GM12892 (cell line): ENCODE measurements at places on chromosomes 11 and 22.

DNA sequence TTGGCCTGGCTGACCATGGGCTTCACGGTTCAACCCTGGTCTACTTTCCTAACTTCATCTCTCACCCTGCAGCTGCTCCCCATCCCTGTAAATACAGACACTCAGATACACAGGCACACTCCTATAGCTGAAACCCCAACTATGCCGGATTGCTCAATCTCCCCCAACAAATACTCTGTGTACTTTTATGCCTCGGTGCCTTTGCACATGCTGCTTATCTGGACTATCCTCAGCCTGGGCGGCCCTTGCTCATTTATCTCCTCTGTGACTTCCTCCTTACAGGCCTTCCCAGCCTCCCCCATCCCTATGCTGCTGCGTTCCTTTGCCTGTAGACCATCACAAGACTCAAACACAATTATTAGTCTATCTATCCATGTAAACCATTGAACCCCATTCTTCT is 76.6 kb downstream of the PKNOX2 start:
- no peak for DNase-seq

GRCh38 chr11:13013054-13013488 is 4.0 kb downstream of the RASSF10 start:
- DNase-seq, result no peak

- DNase-seq, result no peak
Measured at GRCh38 chr22:32079130-32080089, 36.3 kb downstream of the SLC5A1 start.

DNA sequence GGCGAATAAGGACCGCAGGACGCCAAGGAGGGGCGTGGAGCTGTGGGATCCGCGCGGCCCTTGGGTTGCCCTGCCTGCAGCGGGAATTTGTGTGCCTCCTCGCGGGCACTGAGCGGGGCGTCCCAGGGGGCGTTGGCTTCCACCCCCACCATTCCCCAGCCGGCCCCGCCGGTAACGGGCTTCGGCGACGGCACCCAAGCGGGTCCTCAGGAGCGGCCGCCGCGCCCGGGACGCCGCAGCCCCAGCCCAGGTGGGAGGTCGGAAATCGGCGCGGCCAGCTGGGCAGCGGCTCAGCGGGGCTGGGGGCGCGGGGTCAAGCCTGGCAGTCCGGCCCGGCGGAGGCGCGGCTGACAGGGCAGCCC is 320 bp downstream of the CLTCL1 start:
- no peak for DNase-seq

DNA sequence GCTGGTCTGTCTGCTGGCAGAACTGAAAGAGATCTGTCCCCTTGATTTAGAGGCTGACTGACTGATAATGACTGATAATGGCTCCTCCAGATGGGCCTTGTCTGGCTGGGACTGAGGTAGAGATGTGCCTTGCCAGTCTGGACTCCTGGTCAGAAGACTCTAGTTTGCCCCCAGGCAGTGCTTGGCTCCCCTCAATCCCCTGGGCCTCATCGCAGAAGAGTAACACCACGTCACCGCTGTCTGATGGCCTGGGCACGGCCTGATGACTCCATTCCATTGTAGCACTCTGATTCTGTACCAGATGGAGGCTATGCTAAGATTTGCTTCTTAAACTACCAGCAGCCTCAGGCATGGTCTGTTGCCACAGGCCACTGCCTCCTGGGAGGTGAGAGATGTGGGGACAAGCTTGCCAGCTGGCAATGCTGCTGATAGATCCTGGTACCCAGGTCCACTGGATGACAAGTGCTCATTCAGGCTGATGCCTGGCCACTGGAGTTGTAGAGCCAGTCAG is 19.1 kb downstream of the CYB5R2 start:
- no peak for DNase-seq

DNA sequence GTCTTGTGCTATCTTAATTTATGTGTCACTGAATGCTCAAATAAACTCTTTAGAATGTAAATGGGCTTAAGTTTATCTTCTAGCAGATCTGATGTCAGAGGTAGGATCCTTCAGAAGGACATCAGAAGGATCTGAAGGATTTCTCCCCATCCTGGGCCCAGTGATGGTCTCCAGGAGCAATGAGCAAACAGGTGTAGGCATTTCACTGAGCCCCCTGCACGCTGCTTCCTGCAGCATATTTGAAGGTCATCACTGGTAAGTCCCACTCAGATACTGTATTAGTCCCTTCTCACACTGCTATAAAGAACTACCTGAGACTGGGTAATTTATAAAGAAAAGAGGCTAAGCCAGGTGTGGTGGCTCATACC is 4.5 kb downstream of the GSTP1 start:
- no peak for DNase-seq

DNA sequence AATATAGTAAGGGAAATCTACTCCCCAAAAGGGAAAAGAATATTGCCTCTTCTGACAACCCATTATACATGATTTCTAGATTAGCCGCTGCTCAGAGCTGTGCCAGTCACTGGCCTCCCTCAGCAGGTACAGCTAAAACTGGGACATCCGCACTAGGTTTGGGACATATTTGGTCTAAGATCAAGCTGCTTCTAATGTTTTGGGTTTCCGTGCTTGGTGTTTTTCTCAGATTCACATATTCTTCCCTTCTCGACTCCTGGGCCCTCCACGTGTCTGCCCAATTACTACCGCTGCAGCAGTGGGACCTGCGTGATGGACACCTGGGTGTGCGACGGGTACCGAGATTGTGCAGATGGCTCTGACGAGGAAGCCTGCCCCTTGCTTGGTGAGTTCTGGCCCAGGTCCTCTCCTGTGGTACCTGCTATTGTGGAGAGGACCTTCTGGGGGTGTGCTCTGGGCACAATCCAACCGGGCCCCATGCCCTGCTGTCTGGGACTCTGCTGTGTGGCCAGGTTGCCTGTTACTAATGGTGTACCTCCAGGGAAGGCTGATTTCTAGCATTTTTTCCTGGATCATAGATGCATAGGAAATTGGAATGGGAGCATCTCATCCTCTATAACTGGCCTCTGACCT is 138.1 kb upstream of the SORL1-AS1 start:
- DNase-seq, result no peak

GRCh38 chr11:74818283-74818946 is 69.8 kb downstream of the RNF169 start:
- no peak for DNase-seq
